Activated gamma-delta T cell treated with anti-CD3 and anti-CD28 coated beads, Interleukin-2, amount 50 U/mL, for 16 hours (primary cell): ENCODE measurements at places on chromosomes 16 and 17.

- DNase-seq = no peak
Measured at GRCh38 chr16:55051571-55052347, 121.1 kb downstream of the IRX5 start.

- DNase-seq = no peak
Measured at GRCh38 chr17:79299349-79299748, 224.7 kb downstream of the ENGASE start.

DNA sequence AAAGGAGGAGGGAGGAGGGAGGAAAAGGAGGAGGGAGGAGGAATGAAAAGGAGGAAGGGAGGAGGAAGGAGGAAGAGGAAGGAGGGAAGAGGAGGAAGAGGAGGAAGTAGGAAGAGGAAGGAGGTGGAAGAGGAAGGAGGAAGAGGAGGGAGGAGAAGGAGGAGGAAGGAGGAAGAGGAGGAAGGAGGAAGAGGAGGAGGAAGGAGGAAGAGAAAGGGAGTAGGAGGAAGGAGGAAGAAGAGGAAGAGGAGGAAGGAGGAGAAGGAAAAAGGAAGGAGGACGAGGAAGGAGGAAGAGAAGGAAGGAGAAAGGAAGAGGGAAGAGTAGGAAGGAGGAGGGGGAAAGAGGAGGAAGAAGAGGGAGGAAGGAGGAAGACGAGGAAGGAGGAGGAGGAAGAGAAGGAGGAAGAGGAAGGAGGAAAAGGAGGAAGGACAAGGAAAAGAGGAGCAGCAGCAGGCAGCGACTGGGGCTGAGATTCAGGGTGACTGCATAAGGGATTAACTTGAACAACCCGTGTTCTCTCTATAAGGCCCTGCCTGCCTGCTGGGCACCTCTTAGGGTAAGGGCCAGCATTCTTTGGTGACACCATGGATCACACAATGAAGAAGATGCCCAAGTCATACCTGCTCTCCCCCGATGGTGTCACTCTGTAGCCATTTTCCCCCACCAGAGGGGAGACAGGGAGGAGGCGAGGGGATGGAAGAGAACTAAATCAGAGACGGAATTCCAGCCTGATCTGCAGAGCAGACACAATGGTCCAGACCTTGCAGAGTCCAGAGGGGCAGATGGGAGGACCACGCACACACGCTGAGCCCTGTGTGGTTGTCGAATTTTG is 1.4 kb upstream of the IL34 start:
- no peak for DNase-seq

DNA sequence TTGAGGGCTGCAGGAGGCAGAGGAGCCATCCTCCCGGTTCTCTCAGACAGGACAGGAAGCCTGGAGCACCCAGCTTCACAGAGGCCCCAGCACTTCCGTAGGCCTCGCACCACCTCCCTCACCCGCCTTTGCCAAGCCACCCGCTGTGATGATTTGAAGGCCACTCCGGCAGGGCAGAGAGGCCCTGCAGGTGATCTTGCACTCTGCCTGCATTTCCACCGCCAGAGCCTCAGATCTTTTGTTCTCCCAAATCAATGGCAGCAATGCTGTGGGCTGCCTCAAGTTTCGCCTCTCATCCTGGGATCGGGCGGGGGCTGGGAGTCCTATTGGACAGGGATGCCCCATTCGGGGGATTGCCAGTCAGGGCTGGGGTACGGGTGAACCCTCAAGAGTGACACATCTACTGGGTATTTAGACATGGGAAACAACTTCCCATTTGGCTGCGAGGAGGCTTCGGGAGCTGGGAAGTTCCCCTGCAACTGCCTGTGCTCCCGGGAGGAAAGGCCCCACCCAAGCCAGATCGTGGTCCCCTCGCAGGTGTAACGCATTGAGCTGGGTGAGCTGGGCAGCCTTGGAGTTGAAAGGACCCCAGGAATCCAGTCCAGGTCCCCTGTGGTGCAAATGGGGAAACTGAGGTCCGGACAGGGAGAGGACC is 34.8 kb upstream of the PEMT start:
- no peak for DNase-seq

DNA sequence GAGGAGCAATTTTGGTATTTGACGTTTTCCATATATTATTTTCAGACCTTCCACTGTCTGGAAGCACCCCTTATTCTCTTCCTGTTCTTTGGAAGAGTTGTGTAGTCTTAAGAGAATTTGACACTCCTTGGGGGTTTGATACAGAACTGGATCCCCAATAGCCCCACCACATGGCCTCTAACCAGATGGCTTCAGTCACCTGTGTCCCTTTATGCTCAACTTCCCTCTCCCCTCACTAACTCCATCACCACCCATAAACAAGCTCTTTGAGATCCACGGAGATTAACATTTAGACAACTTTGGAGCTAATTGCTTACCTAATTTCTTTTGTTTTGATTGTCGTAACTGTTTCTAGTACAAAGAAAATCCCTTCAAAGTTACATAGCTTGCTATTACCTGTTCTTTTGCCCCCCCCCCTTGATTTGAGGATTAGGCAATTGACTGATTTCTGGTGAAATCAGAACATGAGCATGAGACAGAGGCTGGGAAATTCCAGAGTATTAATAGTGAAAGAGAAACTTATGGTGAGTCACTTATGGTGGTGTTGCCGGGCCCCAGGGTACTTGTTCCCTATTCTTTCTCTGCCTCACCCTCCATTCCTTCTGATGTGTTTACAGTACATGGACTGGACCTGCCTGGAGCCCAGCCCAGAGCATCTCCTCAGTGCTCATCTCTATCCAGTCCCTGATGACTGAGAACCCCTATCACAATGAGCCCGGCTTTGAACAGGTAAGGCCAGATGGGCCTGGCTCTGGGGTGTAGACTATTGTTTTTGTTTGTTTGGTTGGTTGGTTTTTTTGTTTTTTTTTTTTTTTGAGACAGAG is 7.5 kb downstream of the UBE2Z start:
- DNase-seq = peak; percentile 39

- DNase-seq = no peak
Measured at GRCh38 chr17:17805575-17805974, 31.2 kb downstream of the SREBF1 start.

GRCh38 chr16:26521626-26522025 is 545.1 kb upstream of the C16orf82 start:
- no peak for DNase-seq
